H1 (cell line): ENCODE measurements at places on chromosomes 7 and 10.

DNA sequence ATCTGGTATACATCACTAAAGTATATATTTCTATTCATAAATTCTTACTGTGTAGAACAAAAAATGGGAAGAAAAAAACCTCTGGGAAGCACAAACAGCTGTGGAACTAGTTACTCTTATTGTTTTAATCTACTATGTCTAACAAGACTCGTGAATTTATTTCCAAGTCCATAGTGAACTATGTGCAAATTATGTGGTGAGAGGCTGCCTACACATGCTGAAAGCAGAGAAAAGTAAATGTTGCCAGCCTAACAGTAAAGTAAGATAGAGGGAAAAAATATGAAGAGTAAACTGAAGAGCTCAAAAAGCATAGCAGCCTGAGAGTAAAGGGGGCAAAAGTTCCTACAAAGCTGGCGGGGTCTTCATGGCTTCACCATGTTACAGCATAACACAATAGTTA lies 3.0 kb downstream of the GDI2 start:
- no peak for DNase-seq

GRCh38 chr10:106399112-106399511 lies 765.4 kb downstream of the SORCS1 start:
- DNase-seq, result no peak

- DNase-seq, result no peak
Measured at GRCh38 chr10:116444527-116445142, 17.0 kb downstream of the PNLIPRP3 start.

- DNase-seq, result no peak
Measured at GRCh38 chr10:78377356-78377755, 343.7 kb downstream of the RPS24 start.

- no peak for DNase-seq
Measured at GRCh38 chr7:156592155-156592884, 48.3 kb upstream of the RNF32 start.

GRCh38 chr7:140333223-140333622 lies 65.1 kb downstream of the SLC37A3 start:
- DNase-seq, result no peak

DNA sequence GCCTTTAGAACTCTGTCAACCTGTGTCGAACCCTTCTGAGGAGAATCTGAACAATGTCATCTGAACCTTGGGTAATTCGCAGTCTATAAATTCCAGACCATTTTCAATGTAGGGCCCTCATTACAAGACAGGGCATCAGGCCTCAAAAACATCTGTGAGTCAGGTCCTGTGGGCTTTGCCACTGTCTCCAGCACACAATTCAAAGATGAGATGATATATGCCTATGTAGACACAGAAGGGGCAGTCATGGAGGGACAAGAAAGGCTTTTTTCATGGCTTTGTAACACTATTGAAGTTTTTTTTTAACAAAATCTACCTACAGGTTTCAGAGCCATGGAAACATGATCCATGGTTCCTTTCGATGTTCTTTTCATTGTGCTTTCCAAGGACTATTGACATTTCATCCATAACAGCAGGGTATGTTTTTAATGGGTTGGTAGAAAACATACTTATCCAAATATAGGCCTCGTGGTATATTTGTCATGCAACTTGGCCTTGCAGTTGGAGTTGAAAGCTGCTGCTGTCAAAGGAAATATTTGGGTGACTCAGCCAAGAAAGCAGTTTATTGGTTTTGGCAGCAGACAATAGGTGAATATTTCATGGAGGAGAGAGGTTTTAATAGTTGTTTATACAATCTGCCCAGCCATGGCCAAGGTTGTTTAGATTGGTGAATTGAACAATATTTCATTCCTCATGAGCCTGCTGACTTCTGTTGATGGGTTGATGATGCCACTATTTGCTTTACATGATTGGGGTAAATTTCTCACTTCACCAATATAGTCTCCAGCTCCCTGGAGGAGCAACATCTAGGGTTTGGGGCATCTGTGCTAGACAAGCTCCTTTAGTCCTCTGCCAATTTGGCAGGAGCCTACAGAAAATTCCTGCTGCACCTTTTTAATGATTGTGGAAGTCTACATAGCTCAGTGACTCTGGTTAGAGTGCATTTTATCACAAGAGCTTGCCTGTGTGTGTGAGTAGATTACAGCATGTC lies 158.4 kb upstream of the TMEM72 start:
- no peak for DNase-seq

- DNase-seq, result no peak
Measured at GRCh38 chr7:20310963-20311742, 19.5 kb upstream of the ITGB8 start.

- no peak for DNase-seq
Measured at GRCh38 chr10:14302035-14302434, 28.7 kb downstream of the FRMD4A start.

DNA sequence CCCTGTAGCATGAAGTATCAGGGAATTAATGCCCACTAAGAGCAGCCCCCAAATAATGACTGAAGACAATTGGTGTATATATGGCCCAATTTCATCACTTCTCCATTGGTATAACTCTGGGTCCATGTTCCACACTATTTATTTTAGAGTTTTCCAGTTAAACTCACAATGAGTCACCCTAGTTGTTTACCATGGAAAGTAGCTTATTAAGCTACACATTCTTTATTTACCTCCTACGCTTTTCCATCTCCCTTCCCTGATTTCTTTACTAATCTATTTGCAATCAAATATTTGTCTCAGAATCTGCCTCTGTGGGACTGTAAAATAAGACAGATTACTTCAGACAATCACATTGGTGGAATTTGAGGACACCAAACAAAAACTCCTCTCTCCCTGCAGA lies 655.6 kb downstream of the SORCS1 start:
- DNase-seq, result no peak

DNA sequence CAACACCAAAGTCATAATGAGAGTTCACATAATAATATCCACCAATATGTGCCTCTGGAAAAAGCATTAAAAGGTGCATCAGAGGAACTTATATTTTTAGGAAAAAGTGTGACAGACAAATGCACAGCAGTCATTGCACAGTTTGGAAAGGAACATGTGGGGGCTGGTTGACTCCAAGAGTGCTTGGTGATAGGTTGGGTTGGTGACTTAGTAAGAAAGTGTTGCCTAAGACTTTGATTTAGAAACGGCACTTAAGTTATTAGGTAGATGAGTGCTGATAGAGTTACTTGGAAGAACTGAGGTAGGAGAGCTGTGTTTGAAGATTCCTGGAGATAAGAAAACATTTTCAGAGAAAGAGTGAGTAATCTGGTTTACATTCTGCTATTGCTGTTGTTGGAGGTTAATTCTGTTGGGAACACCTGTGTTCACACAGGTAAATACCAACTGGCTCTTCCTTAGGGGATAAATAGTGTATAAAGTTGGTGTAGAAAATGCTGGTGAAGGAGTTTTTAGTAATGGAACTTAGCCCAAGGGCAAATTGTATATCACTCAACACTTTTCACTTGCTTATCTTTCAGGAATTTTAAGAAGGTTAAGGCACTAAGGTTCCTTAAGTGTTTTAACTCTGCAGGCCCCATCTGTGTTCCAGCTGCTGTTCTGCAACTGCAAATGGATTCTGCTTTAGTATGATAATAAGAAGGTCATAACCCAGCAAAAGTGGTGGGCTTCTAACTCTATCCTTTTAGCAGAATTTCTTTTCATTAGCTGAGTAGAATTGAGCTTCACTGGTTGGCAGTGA lies 196.1 kb downstream of the NSUN6 start:
- no peak for DNase-seq
